ENCODE measurements at places on chromosomes 5 and 9.

DNA sequence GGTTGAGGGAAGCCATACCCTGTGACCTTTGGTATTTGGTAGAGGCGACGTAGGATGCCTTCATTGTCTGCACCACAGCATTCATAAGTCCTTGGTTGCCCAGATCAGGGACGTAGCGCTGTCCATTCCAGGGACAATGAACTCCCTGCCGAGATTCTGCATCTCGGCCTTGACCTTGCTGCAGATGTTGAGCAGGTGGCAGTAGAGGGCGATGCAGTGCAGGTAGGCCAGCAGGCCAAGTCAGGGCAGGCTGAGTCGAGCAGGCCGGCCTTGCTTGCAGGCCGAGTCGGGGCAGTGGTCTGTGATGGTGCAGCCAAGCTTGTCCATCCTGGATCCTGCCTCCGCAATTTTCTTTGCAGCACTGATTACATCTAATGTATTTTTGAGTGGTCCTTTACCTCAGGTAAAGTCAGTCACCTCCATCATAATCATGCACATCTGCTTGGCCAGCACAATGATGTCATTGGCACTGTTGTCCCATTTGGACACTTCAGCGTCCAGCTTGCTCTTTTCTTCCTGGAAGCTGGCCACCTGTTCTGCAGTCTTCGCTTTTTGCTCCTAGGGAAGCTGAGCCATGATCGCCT lies 93.4 kb upstream of the CCDC112 start:
- DNase-seq, result no peak

DNA sequence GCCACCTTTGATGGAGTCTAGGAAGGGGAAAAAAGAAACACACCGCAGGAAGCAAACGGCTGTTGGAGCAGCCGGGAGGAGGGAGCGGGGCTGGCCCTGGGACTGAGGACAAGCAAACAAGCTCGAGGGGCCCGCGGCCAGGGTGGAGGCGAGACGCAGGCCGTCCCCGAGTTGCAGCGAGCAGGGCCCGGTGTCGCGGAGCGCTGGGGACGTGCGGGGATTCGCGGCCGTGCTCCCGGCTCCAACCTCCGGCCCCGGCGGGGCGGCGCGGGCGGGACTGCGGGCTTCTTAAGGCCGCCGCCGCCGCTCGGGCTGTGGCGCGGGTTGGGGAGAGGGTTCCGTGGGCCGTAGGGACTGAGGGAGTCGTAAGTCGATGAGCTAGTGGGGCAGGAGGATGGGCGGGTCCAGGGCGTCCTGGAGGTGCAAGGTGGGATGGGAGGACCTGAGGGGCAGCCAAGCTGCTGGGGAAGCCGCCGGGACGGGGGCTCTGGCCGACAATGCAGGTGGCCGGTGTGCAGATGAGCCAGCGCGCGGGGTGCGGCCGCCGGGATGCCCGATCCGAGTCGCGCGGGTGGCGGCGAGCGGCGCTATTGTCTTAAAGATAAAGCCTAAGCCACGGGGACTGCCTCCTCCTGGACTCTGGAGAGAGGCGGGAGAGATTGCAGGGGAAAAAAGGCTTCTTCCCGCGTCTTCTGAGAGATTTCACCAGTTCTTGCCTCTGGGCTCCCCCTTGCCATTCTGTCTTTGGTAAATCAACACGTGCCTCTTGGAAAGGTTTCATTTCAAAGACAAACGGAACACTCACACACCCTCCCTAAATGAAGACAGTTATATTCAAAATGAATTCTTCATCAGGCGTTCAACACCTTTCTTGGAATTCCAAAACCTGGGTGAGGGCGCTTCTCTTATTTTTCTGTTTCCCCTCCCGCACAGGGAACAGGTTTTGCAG lies 1.6 kb upstream of the HAPLN1 start:
- DNase-seq, result no peak

GRCh38 chr9:38334234-38334633 lies 58.3 kb upstream of the ALDH1B1 start:
- no peak for DNase-seq

- no peak for DNase-seq
These were observed 27.5 kb downstream of the TNC start for GRCh38 chr9:115090486-115090885.

DNA sequence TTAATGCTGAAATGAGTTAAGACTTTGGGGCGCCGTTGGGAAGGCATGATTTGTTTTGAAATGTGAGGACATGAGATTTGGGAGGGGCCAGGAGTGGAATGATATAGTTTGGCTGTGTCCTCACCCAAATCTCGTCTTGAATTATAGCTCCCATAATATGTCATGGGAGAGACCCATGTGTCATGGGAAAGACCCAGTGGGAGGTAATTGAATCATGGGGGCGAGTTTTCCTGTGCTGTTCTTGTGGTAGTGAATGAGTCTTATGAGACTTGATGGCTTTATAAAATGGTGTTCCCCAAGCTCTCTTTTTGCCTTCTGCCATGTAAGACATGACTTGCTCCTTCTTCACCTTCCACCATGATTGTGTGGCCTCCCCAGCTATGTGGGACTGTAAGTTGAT lies 5.1 kb downstream of the SLC25A48 start:
- no peak for DNase-seq

DNA sequence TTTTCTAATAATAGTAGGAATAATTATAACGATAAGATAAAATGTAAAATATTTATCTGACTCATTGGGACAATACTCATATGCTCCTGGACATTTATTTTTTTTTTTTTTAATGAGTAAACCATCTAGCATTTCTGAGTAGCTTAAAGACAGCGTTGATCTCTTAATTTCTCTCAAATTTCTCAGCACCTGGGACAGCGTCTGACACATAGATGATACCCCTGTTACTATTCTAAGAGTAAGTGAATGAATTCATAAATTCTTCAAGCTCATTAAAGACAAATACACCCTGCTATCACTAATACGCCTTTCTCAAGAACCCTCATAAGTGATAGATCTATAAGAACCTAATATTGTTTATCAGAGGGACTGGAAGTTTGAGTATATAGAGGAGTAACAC lies 12.0 kb upstream of the HTR4 start:
- DNase-seq, result no peak

GRCh38 chr9:134099123-134099761 lies 31.4 kb upstream of the BRD3 start:
- peak; percentile 32 for DNase-seq

GRCh38 chr5:104569621-104570020 lies 1007.0 kb upstream of the NUDT12 start:
- no peak for DNase-seq

DNA sequence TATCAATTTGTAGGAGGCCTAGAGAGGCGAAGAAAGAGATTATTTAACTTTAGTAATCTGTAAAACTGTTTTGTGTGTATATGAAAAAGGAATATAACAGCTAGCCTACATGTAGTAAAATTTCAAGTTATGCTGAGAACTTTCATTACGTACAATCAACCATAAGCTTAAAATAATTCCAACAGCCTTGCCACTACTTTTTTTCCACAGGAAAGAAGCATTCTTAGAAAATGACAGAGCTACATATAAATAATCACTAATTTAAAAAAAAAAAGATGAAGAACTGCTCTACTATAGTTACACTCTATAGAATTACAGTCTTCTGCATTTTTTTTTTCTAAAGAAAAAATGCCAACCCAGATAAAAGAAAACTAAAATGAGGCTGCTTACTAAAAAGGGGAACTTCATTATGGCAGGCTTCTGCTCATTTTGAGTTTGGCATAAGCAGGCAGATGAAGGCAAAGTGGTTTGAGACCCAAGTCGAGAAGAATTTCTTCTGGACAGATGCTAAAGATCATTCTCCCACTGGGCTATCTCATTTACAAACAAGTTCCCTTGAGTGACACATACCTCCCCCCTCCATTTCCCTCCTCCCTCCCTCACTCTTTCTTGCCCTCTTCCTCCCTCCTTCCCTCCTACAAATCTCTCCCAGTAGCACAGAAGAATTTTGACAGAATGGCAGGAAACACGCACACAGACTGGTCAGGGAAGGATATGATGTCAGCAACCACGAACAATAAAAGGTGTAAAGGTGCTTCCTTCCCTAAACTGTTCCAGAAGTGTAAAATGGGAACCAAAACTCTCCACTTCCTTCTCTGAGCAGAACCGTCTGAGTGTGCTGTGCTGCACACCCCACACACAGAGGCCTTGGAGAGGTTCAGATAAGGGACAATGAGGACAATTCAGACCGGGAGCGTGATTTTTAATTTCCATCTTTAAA lies 56.1 kb downstream of the MEF2C start:
- DNase-seq, result no peak

DNA sequence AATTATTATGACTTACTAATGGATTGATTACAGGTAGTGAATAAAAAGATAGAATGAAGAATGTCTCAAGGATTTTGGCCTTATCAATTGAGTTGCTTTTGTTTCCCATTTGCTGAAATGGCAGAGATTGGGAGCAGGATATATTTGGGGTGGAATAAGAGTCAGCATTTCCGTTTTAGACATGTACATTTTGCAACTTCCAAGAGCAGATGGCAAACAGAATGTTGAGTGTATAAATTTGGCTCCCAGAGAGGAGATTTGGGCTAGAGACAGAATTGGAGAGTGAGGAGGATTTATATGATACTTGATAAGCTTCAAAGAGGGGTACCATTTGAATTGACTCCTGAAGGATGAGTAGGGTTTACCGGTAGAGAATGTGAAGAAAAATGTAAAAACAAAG lies 437.9 kb upstream of the PAPPA start:
- no peak for DNase-seq

DNA sequence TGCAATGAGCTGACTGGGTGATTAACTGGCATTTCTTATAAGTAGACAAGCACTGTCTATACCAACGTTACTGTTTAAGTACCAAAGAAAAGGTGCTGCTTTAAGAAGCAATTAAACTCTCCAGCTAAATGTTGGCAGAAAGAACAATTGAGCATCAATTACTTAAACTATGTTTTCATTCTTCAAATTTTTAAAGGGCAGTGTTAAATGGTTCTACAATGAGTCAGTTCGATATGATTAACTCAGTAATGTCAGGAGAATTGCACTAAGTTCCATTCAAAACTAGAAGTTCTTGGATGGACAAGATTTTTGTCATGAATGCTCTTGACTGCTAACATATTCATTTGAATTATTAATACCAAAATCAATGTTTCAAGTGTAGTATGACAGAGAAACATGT lies 593.7 kb downstream of the DNAH5 start:
- no peak for DNase-seq

GRCh38 chr5:178434016-178434761 lies 156.0 kb downstream of the COL23A1 start:
- DNase-seq, result no peak

GRCh38 chr5:180631549-180632383 lies 17.6 kb downstream of the FLT4 start:
- no peak for DNase-seq

DNA sequence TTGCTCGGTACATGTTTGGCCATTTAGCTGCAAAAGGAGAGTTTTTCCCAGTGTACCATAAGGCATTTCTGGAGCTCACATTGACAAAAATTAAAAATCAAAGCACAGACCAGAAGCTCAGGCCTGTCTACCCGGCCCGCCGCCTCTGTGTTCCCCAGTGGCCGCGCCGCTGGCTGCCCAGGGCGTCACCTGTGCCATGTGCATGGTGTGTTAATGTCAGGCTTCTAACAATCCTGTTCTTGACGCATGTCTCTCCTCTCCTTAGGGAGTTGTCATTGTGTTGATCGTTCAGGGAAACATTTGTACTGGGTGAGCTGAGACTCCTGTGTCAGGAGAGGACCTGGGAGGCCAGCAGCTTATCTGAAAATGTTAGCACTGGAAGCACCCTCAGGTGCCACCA lies 9.6 kb upstream of the NTNG2 start:
- DNase-seq, result no peak

- DNase-seq, result no peak
These were observed 1938.4 kb upstream of the C9orf72 start for GRCh38 chr9:29511680-29512079.

- no peak for DNase-seq
These were observed 233.4 kb upstream of the ITGA1 start for GRCh38 chr5:52554293-52554692.

DNA sequence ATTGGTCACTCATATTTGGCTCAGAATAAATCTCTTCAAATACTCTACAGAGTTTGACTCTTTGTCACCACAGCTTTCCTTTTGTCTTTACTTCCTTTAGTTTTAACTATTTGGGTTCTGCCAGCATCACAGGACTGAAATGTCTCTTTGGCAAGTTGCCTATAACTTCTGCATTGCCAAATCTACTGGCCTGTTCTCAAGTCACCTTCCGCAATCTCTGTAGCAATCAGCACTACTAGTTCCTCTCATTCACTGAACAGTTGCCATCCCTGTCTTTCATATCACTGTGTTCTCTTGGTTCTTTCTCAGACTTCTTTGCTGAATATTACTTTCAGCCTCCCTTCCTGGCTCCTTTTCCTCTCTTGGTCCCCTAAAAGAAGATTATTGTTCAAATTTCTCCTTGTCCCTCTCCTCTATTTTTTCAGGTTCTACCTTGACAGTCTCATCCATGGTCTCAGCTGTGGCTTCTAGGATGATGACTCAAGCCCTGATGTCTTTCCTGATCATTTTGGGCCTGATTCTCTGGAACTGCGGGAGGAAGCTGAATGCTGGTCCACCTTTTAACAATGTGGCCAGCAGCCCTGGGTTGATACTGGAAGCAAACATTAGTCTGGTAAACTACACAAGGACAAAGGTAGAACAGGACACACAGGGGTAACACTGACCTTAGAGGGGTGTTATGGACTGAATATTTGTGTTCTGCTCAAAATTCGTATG lies 44.0 kb upstream of the LIFR start:
- DNase-seq, result no peak

GRCh38 chr9:117671468-117671867 lies 32.7 kb upstream of the TLR4 start:
- no peak for DNase-seq

DNA sequence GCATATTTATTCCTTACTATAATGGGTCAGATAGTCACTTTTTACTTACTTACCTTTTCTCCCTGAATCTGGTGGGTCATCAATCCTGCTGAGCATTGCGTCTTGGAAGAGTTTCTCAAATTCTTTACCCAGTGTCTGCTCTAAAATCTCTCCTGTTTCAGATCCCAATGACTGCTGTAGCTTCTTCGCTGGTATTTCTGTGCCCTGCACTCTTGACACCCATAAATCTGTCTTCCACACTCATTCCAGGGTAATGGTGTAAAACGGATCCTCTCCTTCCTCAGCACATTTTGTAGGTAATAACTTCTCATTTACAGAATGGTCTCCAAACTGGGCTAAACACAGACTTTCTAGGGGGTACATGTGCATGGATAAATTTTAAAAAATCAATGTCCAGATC lies 407.4 kb downstream of the DMAC1 start:
- DNase-seq, result no peak

DNA sequence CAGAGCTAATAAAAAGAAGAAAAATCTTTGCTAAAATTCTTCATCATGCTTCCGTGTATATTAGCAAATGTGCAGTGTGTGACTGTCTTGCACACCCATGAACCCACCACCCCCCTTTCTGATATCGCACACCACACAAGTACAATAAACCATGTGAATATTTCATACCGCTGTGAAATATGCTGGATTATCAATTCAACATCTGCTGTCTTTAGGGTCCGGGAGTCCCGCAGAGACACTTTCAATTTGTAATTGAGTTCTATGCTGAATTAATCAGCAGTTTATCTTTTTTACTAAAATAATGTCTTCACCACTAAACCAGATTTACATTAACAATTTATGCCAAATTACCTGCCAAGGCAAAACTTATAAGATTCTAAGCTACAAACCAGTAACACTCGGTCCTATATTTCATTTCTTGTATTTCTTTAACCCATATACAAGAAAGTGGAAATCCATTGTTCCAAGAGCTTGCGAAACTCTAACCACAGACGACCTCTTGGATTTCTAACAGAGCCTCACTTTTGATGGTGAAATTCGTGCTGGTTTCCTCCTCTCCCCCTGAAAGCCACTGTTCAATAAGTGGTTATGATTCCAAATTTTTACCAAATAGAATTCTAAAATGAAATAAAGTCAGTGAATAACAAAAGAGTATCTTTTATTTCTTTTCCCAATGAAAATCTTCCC lies 44.2 kb downstream of the PSMB7 start:
- no peak for DNase-seq

- no peak for DNase-seq
These were observed 16.9 kb downstream of the DENND4C start for GRCh38 chr9:19247420-19247819.
